ENCODE measurements at places on chromosomes 11 and 22. TPM values are rescaled to one million over a fixed set of nuclear protein-coding genes. Genes with fewer than 3 reads are reported as not detected.

DNA sequence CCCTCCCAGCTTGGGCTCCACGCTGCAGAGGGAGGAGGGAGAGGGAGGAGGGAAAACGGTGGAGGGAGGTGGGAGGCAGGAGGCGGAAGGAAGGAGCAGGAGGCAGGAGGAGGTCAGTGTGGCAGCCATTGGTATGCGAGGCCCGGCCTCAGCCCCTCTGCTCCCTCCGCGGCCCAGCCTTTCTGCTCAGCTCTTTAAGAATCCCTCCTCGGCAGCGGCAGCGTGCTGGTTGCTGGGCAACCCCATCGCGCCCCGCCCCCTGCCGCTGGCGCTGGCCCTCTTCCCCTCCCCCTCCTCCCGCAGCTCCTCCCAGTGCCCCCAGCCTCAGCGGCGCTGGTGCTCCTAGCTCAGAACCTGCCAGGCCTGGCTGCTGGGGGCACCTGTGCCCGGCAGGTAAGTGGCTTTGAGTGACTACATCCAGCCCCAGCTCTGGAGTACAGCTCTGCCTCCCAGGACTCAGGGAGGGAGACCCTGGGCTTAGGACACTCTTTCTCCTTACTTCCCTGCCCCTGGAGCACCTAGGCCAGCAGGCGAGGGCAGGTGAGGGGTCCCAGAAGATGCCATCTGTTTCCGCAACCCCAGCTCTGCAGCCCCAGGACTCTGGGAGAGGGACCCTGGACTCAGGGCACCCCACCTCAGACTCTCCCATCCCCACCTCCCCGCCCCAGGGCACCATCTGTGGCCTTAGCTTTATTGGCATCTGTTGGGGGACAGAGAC is 7.2 kb upstream of the FLRT1 start:
- no peak overlapping the region for H3K27ac ChIP-seq
- peaks cover 16% of the 10 kb centered on the region for H3K27me3 ChIP-seq
- H3K4me1 ChIP-seq, result peaks cover 35% of the 10 kb centered on the region
- no peak for DNase-seq
- H3K36me3 ChIP-seq, result no peaks in the 10 kb centered on the region

DNA sequence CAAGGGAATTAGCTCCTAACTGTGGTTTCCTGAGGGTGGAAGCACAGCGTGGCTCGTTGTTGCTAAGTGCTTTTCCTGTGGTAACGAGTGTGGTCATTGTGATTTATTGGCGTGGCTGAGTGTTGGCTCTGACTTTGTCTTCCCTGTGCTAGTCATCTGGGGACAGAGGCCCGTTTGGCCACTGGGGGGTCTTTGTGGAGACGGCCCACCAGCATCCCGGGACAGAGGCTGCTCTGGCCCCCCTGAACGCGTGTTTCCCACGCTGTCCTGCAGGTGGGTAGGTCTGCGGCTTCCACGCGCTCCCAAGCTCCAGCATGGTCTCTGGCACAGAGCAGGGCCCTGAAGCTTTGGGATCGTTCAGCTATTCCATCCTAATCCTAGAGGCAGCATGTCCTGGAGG is 1040.0 kb downstream of the TBC1D22A start:
- no peak overlapping the region for H3K27ac ChIP-seq
- no peaks in the 10 kb centered on the region for H3K4me1 ChIP-seq
- no peaks in the 10 kb centered on the region for H3K36me3 ChIP-seq
- peak; percentile 50 for DNase-seq
- H3K4me3 ChIP-seq, result no peak overlapping the region
- peaks cover 15% of the 10 kb centered on the region for H3K27me3 ChIP-seq

DNA sequence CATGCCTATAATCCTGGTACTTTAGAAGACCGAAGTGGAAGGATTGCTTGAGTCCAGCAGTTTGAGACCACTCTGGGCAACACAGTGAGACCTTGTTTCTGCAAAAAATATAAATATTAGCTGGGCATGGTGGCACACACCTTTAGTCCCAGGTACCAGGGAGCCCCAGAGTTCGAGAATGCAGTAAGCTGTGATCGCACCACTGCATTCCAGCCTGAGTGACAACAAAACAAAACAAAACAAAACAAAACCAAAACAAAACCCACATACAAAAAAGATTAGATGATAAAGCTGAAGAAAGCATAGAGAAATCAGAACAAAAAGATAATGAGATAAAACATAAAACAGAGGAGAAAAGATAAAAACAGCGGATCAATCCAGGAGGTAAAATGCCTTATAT is 62.1 kb downstream of the TCF20 start:
- H3K4me1 ChIP-seq, result no peaks in the 10 kb centered on the region
- H3K27ac ChIP-seq, result peak overlapping the region; percentile 2
- H3K27me3 ChIP-seq, result no peaks in the 10 kb centered on the region
- peaks cover 33% of the 10 kb centered on the region for H3K36me3 ChIP-seq
- no peak for DNase-seq
- H3K4me3 ChIP-seq, result no peak overlapping the region

C22orf31 gene
- 0.63 TPM for total RNA-seq

Data from type B pancreatic cell (in vitro differentiated cells).